ENCODE measurements at places on chromosomes 4 and X. TPM values are rescaled to one million over a fixed set of nuclear protein-coding genes. Genes with fewer than 3 reads are reported as not detected.
A peak's percentile ranks its signal among the peaks of the same experiment; 100 is the strongest.

Gene GTPBP6
- 69.6 TPM for total RNA-seq

Gene CXCL1
- total RNA-seq = 37.1 TPM

Gene FAM241A
- 3.6 TPM for total RNA-seq

Gene NPNT
- 25.2 TPM for total RNA-seq

Gene VCX3B
- total RNA-seq = 29.7 TPM

Gene GCNA
- 18.0 TPM for total RNA-seq

Gene MPP1
- 43.6 TPM for total RNA-seq

Gene IL21
- total RNA-seq = not detected

Gene MAP3K15
- 0.09 TPM for total RNA-seq

Gene ITGB1BP2
- 6.5 TPM for total RNA-seq

Gene SLITRK4
- total RNA-seq = 1.3 TPM

Gene ARX
- 9.3 TPM for total RNA-seq

- H3K4me1 ChIP-seq = peaks cover 7% of the 10 kb centered on the region
- H3K36me3 ChIP-seq = no peaks in the 10 kb centered on the region
- peak overlapping the region; percentile 45 for H3K27ac ChIP-seq
- no peak for DNase-seq
- no peak overlapping the region for H3K4me3 ChIP-seq
- H3K27me3 ChIP-seq = no peaks in the 10 kb centered on the region
Measured at GRCh38 chr4:152961773-152962115, 25.6 kb downstream of the FHDC1 start.

DNA sequence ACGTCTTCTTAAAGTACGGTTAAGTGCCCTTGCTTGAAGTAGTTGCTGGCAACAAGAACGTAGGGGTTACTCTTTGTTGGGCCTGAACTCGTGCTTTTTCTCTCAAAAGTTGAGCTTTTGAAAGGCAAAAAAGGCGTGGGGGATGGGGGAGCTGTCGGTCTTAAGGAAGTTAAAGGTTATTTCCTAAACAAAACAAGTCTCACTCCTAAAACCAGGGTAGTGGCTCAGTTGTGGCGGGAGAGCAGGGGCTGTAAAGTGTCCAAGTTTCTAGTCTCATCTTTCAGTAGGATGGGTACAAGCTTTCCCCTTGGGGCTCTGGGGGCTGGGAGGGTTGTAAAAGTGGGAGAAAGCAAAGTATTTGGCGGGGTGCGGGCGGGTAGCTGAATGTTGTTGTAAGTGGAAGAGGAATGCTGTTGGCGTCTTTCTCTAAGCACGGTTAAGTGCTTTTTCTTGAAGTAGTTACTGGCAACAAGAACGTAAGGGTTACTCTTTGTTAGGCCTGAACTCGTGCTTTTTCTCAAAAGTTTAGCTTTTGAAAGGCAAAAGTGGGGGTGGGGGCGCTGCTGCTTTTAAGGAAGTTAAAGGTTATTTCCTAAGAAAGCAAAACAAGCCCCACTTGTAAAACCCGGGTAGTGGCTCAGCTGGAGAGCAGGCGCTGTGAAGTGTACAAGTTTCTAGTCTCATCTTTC lies 904 bp upstream of the WDR1 start:
- peaks cover 11% of the 10 kb centered on the region for H3K4me1 ChIP-seq
- no peak for DNase-seq

- H3K4me3 ChIP-seq = no peak overlapping the region
- no peak overlapping the region for H3K27ac ChIP-seq
- H3K4me1 ChIP-seq = no peaks in the 10 kb centered on the region
- DNase-seq = no peak
- no peaks in the 10 kb centered on the region for H3K36me3 ChIP-seq
- H3K27me3 ChIP-seq = no peaks in the 10 kb centered on the region
Measured at GRCh38 chr4:34566091-34566490, 1678.2 kb downstream of the ARAP2 start.

GRCh38 chr4:21083413-21083812 lies 383.2 kb downstream of the PACRGL start:
- H3K27ac ChIP-seq = no peak overlapping the region
- no peaks in the 10 kb centered on the region for H3K27me3 ChIP-seq
- H3K36me3 ChIP-seq = no peaks in the 10 kb centered on the region
- H3K4me1 ChIP-seq = no peaks in the 10 kb centered on the region

DNA sequence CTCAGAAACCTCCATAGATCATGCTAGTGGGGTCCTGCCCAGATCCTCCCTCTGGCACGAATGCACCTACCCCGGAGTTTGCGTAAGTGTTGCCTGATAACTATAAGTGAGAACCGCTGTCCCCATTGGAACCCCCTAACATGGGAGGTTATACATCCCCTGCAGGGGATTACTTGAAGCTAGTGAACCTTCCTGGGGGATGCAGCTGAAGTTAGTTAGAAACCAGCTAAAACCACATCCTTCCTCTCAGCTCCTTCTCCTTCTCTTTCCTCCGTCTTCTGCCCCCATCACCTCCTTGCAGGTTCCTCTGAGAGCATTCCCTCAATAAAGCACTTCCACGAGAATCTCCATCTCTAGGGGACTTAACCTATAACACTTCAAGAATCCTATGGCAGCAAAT lies 95.0 kb downstream of the ZNF827 start:
- H3K4me3 ChIP-seq = no peak overlapping the region
- no peaks in the 10 kb centered on the region for H3K36me3 ChIP-seq
- H3K4me1 ChIP-seq = peaks cover 2% of the 10 kb centered on the region
- no peaks in the 10 kb centered on the region for H3K27me3 ChIP-seq
- no peak overlapping the region for H3K27ac ChIP-seq
- no peak for DNase-seq

GRCh38 chrX:15854712-15855567 lies at the start of gene AP1S2:
Gene AP1S2 (minus strand): TSS chrX:15854813. CDS start chrX:15852524, 2,289 bp downstream.
- no peaks in the 10 kb centered on the region for H3K27me3 ChIP-seq
- H3K27ac ChIP-seq = peak within 1 kb of the TSS; percentile 82
- peak within 1 kb of the TSS; percentile 54 for H3K4me3 ChIP-seq
- no peaks in the 10 kb centered on the region for H3K4me1 ChIP-seq
- DNase-seq = peak; percentile 87

DNA sequence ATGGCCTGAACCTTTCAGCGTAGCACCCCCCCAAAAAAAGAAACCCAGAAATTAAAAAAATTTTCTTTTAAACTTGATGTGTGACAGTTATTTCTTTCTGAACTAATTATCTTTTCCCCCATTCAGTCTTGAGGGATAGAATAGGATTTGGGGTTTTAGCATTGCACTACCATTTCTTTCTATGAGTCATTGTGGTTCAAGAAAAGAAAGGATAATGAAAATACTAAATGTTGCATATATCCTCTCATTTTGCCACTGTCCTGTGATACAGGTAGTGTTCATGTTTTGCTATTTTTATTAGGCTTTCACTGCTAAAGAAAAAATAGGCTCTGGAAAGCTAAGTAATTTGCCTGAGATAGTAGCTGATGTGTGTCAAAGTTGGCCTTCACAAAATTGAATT lies 39.4 kb upstream of the DCK start:
- H3K4me3 ChIP-seq = no peak overlapping the region
- H3K27me3 ChIP-seq = no peaks in the 10 kb centered on the region
- no peaks in the 10 kb centered on the region for H3K36me3 ChIP-seq
- H3K27ac ChIP-seq = no peak overlapping the region
- DNase-seq = no peak

- H3K4me1 ChIP-seq = no peaks in the 10 kb centered on the region
- no peaks in the 10 kb centered on the region for H3K36me3 ChIP-seq
- no peak for DNase-seq
- no peaks in the 10 kb centered on the region for H3K27me3 ChIP-seq
- H3K4me3 ChIP-seq = no peak overlapping the region
Measured at GRCh38 chrX:134443461-134443860, 16.5 kb upstream of the HPRT1 start.

DNA sequence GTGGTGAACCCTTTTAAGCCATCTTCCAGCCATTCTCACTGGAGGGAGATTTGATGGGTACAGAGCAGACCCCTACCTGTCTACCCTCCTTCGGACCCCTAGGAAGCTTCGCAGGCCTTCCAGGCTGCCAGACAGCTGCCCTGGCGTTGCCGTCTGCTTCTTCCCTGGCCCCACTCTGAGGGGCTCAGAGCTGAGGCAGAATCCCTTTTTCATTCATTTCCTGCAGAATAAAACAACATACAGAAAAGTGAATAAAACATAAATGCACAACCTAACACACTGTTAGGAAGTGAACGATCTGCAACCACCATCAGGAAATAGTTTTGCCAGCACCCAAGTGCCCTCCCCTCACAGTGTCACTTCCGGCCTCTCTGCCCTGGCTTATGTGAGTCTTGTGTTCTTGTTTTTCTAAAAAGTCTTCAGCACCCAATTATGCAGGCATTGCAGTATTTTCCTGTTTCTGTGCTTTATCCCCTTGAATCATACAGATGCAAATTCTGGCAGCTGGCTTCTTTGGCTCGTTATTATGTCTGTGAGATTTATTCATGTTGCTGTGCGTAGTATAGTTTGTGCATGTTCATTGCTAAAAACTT lies 5.6 kb upstream of the ADD1 start:
- H3K27ac ChIP-seq = no peak overlapping the region
- no peak for DNase-seq
- no peaks in the 10 kb centered on the region for H3K27me3 ChIP-seq
- H3K4me3 ChIP-seq = no peak overlapping the region
- H3K4me1 ChIP-seq = no peaks in the 10 kb centered on the region

- H3K4me1 ChIP-seq = no peaks in the 10 kb centered on the region
- no peaks in the 10 kb centered on the region for H3K27me3 ChIP-seq
- H3K27ac ChIP-seq = no peak overlapping the region
Measured at GRCh38 chrX:18888281-18888680, 95.6 kb downstream of the PHKA2 start.

GRCh38 chr4:89994176-89994873 lies 99.7 kb downstream of the MMRN1 start:
- H3K4me1 ChIP-seq = no peaks in the 10 kb centered on the region
- no peak overlapping the region for H3K27ac ChIP-seq
- DNase-seq = no peak
- H3K36me3 ChIP-seq = no peaks in the 10 kb centered on the region

DNA sequence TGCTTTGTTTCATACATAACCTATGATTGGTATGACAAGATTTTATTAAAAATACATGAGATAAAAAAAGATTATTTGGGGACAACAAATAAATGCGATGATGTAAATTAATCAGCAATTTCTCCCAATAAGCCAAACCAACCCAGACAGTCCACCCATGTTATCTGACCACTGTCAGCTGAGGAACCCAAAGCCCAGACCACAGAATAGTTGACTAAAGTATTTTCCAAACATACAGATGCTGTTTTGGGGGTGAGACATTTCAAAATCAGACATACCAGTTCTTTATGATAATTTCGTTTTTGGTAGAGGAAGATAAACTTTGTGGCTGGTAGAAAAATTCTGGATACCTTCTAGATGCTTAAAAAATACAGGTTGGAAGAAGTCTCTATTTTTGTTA lies 650.8 kb upstream of the FAM241A start:
- H3K27ac ChIP-seq = no peak overlapping the region
- H3K27me3 ChIP-seq = no peaks in the 10 kb centered on the region
- H3K4me3 ChIP-seq = no peak overlapping the region
- H3K4me1 ChIP-seq = no peaks in the 10 kb centered on the region

GRCh38 chr4:16048619-16049419 lies 35.0 kb downstream of the PROM1 start:
- H3K4me1 ChIP-seq = peaks cover 1% of the 10 kb centered on the region
- no peaks in the 10 kb centered on the region for H3K36me3 ChIP-seq
- no peak overlapping the region for H3K4me3 ChIP-seq
- H3K27ac ChIP-seq = no peak overlapping the region
- no peak for DNase-seq

GRCh38 chr4:56077676-56078075 lies 128.9 kb downstream of the CEP135 start:
- no peak overlapping the region for H3K27ac ChIP-seq
- H3K27me3 ChIP-seq = no peaks in the 10 kb centered on the region
- no peaks in the 10 kb centered on the region for H3K36me3 ChIP-seq
- no peaks in the 10 kb centered on the region for H3K4me1 ChIP-seq
- no peak for DNase-seq
- no peak overlapping the region for H3K4me3 ChIP-seq

DNA sequence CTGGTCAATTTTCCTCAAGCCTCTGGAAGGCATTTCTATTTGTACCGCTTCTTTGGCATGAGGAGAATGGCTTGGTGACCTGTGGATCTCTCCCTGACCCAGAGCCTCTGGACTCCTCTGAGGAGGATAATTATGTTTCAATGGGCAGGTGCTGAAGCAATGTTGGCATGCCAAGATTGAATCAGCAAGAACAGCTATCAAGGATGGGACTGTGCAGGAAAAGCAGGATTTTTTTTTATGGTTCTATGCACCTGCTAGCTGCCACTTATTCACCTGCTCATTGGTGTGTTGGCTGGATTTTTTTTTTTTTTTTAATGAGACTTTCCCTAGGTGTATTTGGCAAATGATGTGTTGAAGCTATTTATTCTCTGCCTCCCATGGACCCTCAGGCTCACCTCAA lies 821.2 kb downstream of the RPA4 start:
- no peak for DNase-seq
- H3K36me3 ChIP-seq = no peaks in the 10 kb centered on the region
- H3K4me3 ChIP-seq = no peak overlapping the region

DNA sequence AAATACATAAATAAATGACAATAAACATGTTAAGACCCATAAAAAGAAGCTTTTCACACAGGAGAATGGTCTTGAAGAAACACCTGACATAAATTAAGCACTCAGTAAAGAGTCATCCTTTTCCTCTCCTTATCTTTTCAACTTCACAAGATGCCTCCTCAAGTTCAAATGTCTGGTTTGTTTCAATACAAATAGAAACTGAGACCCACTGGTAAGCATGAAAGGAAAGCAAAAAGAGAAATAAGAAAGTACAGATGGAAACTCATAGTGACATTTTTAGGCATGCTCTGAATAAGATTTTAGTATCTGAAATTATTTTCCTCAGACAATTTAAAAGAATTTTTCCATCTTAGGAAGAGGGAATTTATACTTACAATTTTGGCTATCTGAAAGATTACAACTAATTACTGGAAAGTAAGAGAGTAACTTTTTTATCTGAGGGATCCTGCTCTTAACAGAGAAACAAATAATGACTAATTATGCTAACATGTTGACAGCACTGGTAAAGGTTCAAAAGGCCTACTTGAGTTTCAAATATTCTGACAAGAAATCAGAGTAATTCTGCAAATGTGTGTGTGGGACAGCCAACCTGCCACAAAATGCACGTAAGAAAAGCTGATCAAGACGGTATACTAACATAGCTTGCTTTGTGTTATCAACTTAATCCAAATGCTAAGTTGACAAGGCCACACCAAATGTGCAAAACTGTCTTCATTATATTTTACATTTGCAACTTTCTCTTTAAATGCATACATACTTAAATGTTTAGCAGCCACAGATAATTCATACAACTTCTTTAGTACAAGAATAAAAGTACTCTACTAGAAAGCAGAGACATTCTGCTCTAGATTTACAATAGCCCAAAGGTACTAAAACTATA lies 113.0 kb downstream of the IQCM start:
- H3K36me3 ChIP-seq = no peaks in the 10 kb centered on the region
- H3K27ac ChIP-seq = no peak overlapping the region

DNA sequence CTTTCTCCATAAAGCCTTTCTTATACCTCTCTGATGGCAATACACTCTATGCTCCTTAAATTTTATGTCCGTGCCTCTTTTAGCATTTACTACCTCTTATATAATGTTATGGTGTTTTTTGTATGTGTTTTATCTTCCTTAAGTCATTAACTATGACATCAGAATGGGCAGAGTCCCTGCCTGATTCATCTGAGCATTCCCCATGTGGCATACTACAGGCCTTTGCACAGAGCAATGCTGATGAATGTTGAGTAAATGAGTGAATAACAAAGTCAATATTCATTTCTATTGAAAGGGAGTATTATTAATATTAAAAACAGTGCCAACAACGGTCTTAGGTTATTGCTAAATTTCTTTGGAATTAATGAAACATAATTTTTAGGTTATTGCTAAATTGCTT lies 18.8 kb upstream of the RPS6KA3 start:
- no peaks in the 10 kb centered on the region for H3K4me1 ChIP-seq
- no peak overlapping the region for H3K27ac ChIP-seq
- no peaks in the 10 kb centered on the region for H3K36me3 ChIP-seq

- no peak overlapping the region for H3K4me3 ChIP-seq
- H3K36me3 ChIP-seq = no peaks in the 10 kb centered on the region
- peaks cover 4% of the 10 kb centered on the region for H3K4me1 ChIP-seq
- no peak for DNase-seq
- no peak overlapping the region for H3K27ac ChIP-seq
Measured at GRCh38 chr4:1896658-1896991, 25.4 kb downstream of the NSD2 start.
